ENCODE measurements at places on chromosomes 6 and 20.

GRCh38 chr6:54621285-54621684 lies 225.3 kb upstream of the FAM83B start:
- no peak for DNase-seq

DNA sequence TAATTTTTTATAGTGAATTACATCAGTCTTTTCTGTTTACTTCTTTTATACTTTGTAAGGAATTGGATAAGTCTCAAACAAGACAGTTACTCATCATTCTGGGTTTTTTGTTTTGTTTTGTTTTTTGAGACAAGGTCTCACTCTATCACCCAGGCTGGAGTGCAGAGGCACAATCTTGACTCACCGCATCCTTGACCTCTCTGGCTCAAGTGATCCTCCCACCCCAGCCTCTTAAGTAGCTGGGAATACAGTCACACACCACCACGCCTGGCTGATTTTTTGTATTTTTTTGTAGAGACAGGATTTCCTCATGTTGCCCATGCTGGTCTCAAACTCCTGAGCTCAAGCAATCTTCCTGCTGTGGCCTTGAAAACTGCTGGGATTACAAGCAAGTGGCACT lies 524.3 kb downstream of the EYS start:
- no peak for DNase-seq

DNA sequence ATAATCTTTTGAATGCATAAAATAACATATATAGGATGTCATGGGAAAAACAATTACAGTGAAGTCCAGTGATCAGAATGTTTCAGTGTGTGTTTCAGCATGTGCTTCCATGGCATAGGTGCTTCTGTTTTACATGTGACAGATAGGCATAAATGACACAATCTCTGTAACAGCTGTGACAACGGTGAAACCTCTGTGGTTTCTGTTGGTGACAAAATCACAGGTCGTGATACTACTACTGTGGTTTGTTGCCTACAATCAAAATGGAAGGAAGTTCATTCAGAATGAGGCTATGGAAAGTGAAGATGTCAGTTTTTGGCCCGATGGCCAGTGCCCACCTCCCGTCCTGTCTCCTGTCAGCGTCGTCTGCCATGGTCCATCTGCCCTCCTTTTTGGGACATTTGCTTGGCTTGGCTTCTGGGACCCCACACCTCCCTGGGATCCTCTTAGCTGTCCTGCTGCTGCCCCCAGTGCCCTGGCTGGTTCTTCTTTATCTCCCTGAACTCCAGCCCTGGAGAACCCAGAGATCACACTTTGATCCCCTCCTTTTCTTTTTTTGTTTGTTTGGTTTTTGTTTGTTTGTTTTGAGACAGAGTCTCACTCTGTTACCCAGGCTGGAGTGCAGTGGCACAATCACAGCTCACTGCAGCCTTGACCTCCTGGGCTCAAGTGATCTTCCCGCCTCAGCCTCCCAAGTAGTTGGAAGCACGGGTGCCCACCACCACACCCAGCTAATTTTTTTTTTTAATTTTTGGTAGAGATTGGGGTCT lies 79.3 kb upstream of the NAA20 start:
- no peak for DNase-seq

GRCh38 chr20:41560970-41561369 lies 57.2 kb downstream of the CHD6 start:
- DNase-seq = no peak

DNA sequence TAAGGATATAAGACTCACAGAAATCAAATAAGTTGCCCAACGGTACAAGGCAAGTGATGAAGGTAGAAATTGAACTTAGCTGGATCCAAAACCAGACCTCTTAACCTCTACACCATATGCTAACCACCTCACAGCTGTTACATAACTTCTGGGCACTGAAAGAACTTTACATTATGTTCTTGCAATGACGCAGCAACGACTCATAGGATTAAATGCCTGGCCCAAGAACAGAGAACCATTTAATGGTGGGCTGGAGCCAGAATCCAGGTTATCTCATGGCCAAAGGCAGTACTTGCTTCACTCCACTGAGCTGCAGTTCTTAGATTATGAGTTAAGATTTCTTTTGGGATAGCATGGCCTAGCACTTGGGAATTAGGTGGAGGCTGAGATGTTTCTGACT lies 4.4 kb downstream of the TRMT6 start:
- DNase-seq = peak; percentile 24

GRCh38 chr6:79208816-79209215 lies 25.7 kb downstream of the HMGN3 start:
- peak; percentile 34 for DNase-seq

DNA sequence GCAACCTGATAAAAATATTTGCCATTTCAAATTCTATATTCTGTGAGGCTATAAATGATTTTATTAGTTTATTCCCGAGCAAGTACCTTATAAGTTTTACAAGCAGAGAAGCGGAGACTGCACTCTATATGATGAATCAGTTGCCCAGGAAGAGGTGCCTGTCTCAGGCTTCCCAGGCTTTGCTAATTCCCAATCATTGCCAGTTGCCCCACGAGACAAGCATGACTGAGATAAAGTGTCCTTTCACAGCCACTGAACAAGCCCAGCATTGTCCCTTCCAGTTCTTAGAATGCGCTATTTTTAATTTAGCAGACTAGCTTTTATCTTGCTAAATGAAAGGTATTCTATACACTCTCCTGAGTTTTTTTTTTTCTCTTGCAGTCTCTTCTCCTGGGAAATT lies 260.7 kb downstream of the ALDH8A1 start:
- no peak for DNase-seq

- DNase-seq = peak; percentile 91
Measured at GRCh38 chr6:116010790-116011401, 49.8 kb downstream of the FRK start.

- no peak for DNase-seq
Measured at GRCh38 chr6:43781941-43782704, 12.1 kb downstream of the VEGFA start.

DNA sequence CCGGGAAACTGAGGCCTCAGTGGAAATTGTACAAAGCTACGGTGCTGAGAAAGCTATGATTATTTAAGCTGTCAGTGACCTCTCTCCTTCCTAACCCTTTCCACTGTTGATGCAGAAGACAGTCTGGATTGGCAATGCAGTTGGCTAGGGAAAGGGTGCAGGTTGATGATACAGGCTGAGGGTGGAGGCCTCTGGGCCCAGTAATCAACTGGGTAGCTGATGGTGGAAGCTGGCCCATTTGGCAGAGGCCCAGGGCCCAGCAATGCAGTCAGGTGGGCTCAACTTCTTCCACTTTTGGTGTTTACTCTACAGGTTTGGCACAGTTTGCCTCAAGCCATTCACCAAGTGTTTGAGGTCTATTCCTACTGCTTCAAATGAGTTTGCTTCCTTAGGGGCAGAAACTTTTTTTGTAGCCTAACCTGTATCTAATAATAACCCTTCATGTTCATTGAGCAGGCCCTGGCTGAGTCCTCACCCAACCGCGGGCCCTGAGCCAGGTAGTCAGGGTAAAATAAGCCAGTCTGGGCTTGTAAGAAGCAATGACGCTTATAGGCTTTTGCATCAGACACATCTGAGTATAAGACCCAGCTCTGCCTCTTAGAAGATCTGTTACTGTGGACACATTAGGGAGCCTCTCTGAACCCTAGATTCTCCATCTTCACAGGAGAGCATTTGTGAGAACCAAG lies 12.1 kb downstream of the BCL2L1 start:
- DNase-seq = no peak

DNA sequence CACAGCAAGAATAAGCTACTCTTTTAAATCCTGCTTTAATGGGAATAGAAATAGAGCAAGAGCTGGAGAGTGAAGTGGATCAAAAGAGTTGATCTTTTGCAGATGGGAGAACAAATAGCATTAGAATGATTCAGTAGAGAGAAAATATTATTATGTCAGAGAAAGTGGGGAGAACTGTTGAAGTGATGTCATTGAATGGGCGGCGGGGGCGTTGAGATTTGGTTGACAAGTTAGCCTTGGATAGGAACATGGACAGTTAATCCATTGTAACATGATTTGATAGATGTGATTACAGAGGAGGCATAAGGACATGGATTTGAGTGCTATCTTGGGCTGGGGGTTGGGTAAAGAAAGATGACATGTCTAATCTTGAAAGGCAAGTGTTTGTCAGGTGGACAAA lies 9.2 kb downstream of the ATAT1 start:
- DNase-seq = no peak

DNA sequence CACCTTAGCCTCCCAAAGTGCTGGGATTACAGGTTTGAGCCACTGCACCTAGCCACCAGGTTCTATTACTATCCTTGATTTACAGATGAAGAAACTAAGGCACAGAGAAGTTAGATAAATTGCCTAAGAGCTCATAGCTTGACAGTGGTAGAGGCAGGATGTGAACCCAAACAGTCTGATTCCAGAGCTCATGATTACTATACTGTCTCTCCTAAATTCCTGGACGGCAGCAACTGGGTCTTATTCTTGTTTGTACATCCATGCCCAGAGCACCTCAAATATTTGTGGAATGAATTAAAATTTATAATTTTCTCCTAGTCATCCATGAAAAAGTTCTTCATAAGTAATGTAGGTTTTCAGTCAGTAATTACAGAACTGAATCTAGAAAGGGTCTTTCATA lies 15.1 kb downstream of the PDSS2 start:
- DNase-seq = no peak

All from adipocyte (in vitro differentiated cells).